Stimulated activated CD8-positive, alpha-beta memory T cell treated with anti-CD3 and anti-CD28 coated beads, Interleukin-7, amount 100 ng/mL, for 1 hour (primary cell): ENCODE measurements at places on chromosomes 13 and 19.

DNA sequence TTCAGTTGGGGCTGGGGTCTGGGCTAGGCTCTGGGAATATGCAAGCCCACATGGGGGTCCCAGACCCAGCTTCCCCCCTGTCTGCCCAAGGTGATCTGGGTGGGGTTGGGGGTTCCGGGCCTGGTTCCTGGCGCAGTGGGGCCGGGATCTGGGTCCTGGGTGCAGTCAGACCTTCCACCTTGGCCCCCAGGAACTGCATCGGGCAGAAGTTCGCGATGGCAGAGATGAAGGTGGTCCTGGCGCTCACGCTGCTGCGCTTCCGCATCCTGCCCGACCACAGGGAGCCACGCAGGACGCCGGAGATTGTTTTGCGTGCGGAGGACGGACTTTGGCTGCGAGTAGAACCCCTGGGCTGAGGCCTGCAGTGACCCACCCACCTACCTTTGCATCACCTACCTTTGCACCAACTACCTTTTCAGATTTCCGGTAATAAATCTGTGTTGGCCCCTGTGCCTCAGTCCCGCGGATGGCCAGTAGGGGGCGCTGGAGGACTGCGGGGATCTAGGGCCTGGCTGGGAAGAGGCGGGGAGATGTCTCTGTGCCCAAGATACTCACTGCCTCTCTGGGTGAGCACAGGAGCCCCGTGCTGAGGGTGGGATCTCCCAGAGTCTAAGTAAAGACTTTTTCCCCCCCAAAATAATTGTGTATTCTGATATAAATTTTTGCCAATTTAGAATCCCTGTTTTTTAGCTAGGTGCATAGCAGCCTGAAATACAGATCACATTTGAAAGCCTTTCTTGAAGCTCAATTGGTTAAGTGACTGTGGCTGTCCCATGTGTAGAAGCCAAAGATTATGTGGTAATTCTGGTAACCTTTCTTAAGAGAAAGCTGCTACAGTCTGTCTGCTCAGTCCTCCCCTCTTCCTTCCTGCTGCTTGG, 11.5 kb upstream of the CYP4F3 start:
- DNase-seq = peak; percentile 84

- DNase-seq = no peak
Measured at GRCh38 chr13:93723316-93723715, 496.7 kb downstream of the GPC6 start.

GRCh38 chr13:97780486-97780885, 173.0 kb upstream of the IPO5 start:
- DNase-seq = no peak

DNA sequence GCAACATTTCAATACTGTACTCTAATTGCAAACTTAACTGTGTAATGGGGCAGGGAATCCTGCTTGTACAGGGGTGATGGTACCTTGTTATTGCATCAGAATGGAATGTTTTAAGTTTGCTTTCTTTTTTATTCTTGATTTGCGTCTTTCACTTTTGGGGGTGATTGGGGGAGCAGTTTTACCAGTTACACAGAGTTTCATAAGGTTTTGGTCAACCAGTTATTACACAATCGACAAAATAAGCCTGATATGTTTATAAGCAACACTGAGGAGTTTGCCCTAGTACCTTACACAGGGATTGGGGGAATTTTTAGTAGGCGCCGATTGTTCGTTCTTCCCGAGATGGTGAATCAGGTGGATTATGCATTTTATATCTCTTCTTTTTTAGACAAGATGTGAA, 2.7 kb downstream of the KLF5 start:
- DNase-seq = no peak

DNA sequence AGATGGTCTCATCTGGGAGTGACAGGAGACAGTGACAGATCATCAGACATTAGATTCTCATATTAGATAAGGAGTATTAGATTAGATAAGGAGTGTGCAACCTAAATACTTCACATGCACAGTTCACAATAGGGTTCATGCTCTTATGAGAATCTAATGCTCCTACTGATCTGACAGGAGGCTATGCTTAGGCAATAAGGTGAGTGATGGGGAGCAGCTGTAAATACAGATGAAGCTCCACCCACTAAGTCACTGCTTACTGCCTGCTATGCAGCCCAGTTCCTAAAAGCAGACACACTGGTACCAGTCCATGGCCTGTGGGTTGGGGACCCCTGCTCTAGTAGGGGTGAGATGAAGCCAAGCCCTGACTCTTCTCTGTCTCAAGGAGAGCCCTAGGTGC, 10.0 kb upstream of the IGFL3 start:
- no peak for DNase-seq

GRCh38 chr19:31666126-31666525, 316.9 kb upstream of the TSHZ3 start:
- no peak for DNase-seq

DNA sequence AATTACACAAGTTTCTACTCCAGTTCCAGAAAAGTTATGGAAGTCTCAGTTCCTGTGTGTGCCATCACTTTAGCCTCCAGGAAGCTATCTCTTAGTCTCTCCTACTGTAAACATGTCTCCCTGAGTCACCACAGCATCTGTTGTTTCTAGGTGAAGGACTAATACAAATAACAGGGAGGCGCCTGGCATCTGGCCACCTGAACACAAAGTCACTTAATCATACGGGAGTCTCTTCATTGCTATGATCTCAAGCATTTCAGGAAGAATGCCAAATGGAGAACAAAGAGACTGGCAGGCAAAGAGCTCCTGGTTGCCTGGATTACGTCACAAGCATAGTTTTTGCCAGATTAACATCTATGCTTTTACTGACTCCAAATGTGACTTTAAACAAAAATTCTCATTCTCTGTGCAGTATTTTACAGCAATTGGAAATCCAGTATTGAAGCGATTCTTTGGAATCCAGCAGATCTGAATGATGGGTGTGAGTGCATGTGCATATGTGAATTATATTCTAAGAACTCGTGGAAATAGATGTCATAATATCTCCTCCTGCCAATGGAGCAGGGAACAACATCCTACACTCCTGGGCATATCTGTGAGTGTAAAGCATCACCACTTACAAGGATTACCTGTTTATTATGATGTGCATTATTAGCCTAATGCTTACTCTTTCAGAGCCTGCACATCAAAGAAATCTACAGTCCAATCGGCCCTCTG, 572.8 kb downstream of the PCDH9 start:
- no peak for DNase-seq

DNA sequence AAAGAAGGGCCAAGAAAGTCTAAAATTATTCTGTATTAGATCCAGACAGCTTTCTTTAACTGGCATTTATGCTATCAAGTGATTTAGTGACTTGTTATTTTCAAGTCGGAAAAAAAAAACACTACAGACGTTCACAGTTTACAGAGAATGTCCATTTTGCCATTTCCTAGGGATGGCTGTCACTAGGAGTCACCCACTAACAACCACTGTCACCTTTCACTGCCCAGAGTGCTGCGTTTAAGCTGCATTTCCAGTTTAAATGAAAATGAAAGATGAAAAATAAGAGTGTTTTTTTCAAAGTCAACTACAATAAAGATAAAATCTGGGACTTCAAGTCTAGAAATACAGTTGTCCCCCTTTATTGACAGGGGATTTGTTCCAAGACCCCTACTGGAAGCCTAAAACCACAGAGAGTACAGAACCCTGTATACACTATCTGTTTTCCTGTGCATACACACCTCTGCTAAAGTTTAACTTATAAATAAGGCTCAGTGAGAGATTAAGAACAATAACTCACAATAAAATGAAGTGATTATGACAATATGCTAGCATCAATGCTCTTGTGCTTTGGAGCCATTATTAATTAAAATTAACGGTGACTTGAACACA, 112.5 kb downstream of the SACS start:
- DNase-seq = no peak

DNA sequence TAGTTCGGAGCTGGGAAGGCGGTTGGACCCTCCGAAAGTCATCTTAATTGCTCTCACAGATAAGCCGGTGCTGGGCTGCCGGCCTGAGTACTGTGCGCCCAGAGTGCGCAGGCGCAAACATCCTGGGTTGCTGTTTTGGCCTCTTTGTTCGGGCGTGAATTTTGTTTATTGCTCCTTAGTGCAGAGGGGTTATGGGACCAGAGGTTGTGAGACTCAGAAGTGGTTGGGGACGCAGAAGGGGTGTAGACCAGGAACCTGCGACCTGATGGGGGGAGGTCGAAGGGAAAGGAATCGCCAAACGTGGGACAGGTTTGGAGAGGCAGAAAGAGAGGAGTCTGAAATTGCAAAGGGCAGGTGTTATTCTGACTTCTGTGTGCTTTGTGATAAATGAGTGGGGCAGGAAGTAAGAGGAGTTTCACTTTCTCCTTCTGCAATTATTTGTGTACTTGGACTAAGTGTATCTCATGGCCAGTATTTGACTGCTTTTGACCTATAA, 607 bp upstream of the ZNF566 start:
- DNase-seq = peak; percentile 43

GRCh38 chr13:30985637-30986205, 53.3 kb downstream of the TEX26 start:
- no peak for DNase-seq

DNA sequence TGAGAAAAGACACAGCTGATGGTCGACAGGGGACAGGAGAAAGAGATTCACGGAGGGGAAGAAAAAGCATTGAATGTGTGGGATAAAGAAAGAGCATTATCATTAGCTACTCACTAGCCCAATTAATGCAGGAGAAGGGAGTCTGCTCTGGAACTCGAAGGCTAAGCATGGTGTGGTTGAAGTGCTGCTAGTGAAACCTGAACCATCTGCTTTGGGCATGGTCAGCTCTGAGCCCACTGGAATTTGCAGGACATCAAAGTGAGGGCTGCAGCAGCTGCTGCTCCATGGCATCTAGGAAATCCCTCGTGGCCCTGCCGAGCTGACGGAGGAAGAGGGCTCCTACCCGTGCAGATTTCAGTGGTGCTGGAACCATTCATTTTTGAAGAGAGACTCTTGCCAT, 320.3 kb downstream of the ATP8A2 start:
- DNase-seq = no peak

GRCh38 chr19:7917267-7918061, 2.7 kb upstream of the SNAPC2 start:
- DNase-seq = no peak

DNA sequence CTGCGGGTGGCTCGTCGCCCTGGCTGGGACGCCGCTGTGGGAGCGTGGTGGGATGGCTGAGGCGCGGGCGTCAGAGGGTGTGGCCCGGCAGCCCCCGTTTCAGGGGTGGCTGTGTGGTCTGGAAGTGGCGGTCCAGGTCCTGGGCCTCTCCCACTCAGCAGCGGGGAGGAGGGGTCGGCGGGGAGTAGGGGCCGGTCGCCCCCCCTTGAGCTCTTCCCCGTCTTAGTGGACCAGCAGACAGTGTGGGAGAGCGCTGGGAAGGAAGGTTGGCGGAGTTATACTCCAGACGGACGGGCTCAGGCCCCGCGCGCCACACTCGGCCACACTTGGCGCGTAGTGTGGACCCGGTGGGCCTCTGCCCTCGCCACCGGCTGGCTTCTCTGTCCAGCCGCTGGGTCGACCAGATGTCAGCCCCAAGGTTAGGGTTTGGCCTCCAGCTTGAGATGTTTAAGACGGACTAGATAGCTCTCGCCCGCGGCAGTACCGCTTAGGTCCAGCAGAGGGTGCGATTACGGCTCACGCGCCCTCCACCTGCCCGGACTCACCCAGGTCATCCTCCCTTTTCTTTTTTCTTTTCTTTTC, 21.7 kb upstream of the ZNF429 start:
- DNase-seq = peak; percentile 40

DNA sequence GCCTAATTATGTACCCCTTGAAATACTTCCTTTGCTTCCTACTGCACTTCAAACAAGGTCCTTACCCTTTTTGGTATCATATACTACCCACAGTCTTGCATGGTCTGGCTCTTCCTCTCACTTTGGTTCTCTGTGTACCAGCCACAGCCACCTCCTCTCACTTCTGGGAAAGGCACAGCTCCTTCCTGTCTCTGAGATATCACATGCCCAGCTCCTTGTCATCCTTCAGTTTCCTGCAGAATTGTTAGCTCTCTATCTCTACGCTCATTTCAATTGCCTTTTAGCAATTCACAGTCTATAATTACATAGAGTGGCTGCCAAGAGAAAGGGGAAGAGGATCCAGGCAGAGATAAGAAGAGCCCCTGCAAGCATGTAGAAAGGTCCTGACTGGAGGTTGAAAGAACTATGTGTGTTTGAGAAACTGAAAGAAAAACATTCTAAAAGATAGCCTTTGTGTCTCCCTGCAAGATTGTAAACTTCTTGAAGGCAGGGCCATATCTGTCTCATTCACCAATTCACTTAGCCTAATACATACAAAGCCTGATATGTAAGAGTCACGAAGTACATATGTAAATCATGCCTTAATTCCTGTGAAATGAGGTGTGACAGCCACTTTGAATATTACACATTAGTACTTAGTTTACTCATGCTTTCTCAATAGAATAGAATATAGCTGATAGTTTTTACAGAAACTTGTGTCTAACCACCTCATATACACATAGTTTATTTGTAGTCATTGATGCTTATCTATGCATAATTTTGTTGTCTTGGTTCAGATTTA, 933.1 kb downstream of the DIAPH3 start:
- DNase-seq = no peak

- DNase-seq = no peak
Measured at GRCh38 chr13:97736436-97736835, 217.0 kb upstream of the IPO5 start.

- DNase-seq = no peak
Measured at GRCh38 chr19:9834307-9834725, 802 bp upstream of the PIN1 start.

DNA sequence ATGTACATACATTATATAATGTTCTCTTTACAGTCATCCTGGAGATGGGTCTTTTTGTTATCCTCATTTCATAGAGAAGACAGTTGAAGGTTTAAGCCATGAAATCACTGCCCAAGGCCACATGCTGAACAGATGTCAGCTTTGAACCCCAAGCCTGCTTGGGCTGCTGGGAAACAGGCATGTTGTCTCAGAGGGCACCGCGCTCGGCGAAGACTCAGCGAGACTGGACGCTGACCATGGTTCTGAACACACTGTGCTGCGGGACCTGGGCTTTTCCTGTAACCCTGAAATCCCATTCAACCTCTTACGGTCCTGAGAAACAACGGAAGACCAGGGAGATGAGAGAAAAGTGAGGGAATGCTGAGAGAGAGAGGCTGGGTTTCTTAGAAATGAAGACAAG, 27.3 kb downstream of the LRFN3 start:
- DNase-seq = no peak

GRCh38 chr13:32229443-32229842, 85.7 kb downstream of the ZAR1L start:
- no peak for DNase-seq
